Right ventricle myocardium inferior (tissue), 1 donor: ENCODE measurements at places on chromosomes 12 and 14. TPM values are rescaled to one million over a fixed set of nuclear protein-coding genes. Genes with fewer than 3 reads are reported as not detected.

Gene PRR4
- total RNA-seq, result 1.8 TPM

DNA sequence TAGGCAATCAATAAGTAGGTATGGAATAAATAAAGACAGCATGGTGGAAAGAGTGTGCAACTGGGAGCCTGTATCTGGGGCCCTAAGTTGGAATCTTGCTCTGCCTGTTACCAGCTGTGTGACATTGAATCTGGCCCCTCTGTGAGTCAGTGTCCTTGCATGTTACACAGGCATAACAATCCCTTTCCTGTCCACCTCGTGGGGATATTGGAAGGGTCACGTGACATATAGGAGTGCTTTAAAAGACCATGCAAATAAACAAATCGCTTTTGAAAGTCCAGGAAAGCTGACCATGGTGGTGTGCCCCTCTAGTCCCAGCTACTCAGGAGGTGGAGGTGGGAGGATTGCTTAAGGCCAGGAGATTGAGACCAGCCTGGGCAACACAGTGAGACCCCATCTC lies 51.1 kb upstream of the VRK1 start:
- no peak for DNase-seq

GRCh38 chr14:72740504-72740961 lies 153.4 kb downstream of the DPF3 start:
- DNase-seq, result no peak

Gene KRT74
- total RNA-seq, result not detected

GRCh38 chr12:93678779-93679178 lies 1.6 kb downstream of the CRADD start:
- DNase-seq, result no peak

Gene MYF5
- not detected for total RNA-seq

DNA sequence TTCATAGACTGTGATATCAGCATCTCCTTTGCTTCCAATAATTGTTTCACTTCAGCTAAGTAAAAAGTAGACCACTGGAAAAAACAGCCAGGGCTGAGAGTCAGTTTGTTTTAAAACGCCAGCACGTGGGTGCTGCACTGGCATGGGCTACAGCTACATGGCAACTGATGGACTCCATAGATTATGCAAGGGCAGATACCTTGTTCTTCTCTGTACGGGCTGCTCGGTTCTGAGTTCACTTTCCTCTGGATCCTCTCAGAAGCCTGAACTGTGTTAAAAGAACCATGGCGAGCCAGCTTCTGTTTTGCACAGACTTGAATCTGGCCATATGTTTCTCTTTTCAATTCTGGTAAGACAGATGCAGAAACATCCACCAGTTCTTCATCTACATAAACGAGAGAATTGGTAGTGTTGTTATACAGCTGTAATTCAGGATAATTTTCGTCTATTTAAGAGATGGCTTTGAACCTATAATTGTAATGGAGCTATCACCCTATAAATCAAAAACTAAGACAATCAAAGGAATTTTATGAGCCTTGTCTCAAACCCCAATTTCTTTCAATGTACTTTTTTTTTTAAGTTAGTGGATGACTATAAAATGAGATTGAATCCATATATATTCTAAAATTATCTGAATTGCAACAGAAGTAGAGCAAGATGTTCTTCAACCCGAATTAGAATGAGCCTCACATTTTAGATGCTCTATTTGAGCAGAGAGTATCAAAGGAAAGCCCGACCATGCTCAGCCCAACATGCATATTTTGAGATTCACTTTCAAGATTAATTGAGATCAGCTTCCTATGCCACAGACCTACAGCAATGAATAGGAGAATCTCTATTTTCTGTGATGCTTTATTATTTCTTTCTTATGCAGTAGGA lies 31.5 kb downstream of the E2F7 start:
- no peak for DNase-seq
